ENCODE measurements at places on chromosomes 4 and X.
A peak's percentile ranks its signal among the peaks of the same experiment; 100 is the strongest.

GRCh38 chrX:126825566-126826193 is 6.2 kb downstream of the PRR32 start:
- no peak for DNase-seq

- DNase-seq: no peak
Observed at GRCh38 chrX:68684291-68684918, 36.9 kb downstream of the STARD8 start.

DNA sequence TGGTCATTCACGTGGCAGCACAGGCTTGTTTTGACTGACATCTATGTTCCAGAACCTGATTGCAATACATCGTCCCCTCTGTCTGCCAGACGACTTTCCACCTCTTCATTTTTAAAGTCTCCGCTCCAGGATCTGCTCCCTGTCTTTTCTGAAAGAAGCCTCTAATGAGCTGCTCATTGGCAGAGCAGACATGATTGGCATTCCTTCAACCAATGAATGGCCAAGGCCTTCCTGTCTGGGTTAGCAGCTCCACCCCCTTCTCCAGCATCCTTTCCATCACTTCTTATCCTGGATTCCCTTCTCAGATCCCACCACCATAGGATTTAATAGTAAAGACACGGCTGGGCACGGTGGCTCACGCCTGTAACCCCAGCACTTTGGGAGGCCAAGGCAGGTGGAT is 202.7 kb upstream of the KLF3 start:
- DNase-seq: no peak

GRCh38 chrX:21738210-21738949 is 19.5 kb downstream of the SMPX start:
- DNase-seq: no peak

DNA sequence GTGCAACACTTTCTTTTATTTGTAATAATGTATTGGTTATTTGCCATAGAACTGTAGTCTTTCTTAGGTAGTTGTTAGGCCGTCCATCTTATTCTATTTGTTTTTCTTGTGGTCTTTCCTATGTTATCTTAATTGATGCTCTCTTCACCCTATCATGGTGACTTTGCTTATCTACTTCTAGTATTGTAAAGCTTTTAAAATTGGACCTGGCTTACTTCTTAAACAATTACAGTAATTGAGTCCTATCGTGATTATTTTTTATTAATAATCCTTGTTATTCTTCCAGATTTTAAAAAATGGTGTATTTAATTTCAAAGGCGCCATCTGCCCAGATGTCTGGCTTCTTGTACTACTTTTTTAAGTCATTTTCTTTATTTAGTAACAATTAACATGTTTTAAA is 63.7 kb downstream of the CLCN5 start:
- DNase-seq: no peak

DNA sequence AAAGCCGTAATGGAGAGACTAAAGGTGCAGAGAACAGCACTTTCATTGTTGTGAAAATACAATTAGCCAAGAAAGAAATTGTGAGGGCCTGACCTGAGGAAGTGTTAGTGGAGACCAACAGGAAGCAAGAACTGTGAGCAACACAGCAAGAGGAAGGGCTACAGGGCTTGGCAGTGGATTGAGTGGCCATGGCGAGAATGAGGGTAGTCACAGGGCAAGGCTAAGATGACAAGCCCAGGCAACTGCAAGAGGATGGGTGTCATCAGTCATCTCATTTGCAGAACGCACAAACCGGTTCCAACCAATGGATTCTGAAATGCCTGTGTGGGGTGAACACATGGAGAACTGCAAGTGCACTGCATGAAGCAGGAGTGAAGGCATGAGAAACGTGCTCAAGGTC is 3.6 kb downstream of the SLC10A6 start:
- no peak for DNase-seq

GRCh38 chr4:171130256-171130801 is 682.9 kb upstream of the GALNTL6 start:
- DNase-seq: no peak

- no peak for DNase-seq
Observed at GRCh38 chrX:67568769-67569168, 24.9 kb downstream of the AR start.

GRCh38 chr4:166460769-166461550 is 587.9 kb downstream of the TLL1 start:
- no peak for DNase-seq

- no peak for DNase-seq
Observed at GRCh38 chr4:129453524-129454200, 357.7 kb downstream of the C4orf33 start.

DNA sequence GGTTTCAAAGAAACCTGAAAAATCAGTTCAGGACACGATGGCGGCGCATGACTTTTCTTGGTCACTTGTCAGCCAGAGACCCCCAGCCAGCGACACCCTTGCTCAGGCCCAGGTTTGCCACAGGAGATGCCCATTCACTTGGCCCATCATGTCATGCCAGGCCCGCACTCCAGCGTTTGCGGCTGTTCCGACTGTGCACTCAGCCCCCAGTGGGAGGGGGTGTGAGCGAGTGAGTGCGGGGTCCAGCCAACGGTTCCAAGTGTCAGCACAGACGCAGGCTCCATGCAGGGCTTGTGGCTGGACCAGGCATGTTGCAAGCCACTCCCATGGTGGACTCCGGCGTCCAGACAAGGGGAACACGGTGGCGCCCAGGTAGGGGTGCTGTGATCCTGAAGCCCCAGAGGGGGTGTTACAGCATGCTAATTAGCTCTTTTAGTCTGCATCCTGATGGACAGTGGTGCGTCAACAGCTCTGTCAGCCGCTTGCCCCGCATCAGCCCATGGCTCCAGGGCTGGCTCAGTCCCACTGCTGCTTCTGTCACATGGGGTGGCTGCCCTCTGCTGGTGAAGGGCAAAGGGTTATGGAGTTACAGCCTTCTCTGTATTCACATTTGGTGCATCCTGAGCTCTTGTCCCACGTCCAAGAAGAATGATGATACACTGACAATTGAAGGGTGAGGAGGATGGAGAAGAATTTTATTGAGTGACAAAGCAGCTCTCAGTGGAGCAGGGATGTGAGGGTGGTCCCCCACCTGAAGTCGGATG is 3.7 kb upstream of the MAEA start:
- DNase-seq: no peak

DNA sequence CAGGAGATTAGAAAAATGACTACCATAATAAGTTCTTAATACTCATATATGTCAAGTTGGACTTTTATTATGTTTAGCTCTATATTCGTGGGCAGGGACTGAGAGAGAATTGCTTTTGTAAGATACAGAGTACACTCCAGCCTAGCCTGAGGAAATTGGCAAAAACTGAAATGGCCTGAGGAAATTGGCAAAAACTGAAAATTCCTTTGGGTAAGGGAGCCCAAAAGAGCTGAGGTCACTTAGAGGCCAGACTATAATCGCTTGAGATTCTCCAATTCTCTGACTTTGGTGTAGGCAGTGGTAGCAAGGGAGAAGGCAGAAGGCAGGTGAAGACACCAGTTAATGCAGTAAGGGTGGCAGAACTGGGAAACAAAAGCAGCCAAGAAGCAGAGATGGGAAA is 124.5 kb upstream of the HCCS start:
- DNase-seq: no peak

- DNase-seq: no peak
Observed at GRCh38 chr4:118911238-118911703, 22.6 kb downstream of the SYNPO2 start.

DNA sequence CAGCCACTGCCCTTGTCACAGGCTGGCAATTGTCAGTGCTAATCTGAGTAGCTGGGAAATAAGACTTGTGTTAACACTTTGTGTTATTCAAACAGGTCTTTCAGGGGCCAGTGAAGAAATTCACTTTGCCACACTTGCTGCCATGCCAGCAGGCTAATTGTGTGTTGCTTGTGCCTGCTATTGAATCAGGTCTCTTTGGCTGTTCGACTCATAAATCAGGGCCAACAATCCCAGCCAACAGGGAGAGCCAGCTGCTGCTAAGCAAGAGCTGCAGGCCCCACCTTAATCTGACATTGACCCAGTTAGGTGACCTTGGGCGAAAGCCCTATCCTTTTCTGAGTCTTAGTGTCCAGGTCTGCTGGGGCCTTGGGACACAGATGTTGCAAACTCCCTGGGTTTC is 28.1 kb upstream of the MAMLD1 start:
- DNase-seq: no peak

- DNase-seq: no peak
Observed at GRCh38 chr4:31660916-31661315, 940.7 kb downstream of the PCDH7 start.

DNA sequence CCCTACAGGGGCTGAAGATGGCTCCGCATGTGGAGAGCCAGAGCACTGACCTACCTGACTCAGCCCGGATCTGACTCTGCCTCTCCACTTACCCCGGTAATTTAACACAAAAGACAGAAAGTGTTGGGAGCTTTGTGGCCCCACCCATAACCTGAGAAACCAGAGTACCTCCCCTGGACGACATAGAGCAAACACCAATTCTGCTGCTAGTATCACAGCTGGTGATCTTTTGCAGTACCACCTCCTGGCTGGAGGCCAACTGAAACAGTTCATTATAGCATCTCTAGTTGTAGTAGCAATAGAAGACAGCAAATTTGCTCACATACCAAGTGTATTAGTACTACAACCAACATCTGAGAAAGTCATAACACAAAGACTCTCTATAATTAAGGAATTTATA is 443.9 kb downstream of the KLHL4 start:
- DNase-seq: no peak

DNA sequence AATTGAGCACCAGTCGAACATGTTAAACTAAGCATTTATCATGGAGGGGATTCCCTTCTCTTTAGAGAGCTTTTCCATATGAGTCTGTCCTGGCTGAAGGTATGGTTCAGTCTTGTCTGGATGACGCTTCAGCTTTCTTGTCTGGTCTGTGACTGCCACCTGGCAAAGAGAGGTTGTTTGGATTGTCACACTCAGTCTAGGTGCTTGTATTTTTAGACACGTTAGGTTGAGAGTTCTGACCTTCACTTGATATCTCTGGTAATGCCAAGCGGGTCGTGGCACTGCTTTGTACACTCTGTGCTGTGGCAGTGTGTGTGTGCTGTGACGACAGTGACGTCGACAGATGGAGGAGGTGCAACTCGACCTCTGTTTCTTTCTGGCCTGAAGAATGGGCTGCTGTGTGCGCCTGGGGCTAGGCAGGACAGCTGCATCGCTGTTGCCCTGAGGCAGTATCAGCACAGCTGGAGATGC is 12.6 kb downstream of the NOCT start:
- DNase-seq: peak; percentile 47

GRCh38 chr4:114495471-114495928 is 103.1 kb upstream of the UGT8 start:
- no peak for DNase-seq

DNA sequence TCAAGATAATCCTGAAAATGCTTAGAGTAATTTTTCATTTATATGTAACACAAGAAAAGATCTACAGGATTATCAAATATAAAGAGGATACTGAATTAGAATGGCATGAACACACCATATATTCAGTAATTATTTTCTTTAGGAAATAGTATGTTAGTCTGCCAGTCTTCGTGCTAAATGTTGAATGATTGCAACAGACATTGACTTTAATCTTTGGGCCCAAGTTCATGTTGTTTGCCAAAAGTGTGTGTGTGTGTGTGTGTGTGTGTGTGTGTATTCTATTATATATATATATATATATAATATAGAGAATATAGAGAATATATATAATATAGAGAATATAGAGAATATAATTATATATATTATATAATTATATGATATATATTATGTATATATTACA is 186.6 kb downstream of the TMEM47 start:
- DNase-seq: no peak

DNA sequence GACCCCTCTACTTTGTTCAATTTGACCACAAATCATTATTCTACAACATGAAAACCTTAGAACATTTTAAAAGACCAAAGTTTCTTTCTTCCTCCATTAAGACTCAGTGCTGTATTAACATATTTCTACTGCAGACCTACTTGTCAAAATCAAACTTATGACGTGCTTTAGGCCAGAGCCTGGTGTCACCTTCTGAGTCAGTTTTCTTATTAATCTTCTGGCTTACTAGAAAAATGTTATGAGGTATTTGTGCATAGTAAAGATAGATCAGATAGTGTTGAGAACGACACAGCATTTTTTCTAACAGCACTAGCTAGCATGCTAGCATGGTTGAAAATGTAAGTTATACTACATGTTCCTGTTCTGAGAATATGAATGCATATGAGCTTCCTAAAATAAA is 333.6 kb upstream of the FAM241A start:
- DNase-seq: no peak

All from substantia nigra (tissue), 51 donors.